CD4-positive, alpha-beta T cell treated with Interleukin-10 for 1 hour (primary cell): ENCODE measurements at places on chromosomes 7 and 10.

- DNase-seq: no peak
These were observed 132.6 kb downstream of the CHRM2 start for GRCh38 chr7:137001041-137001440.

GRCh38 chr10:5550621-5551530 lies 26.1 kb downstream of the CALML3 start:
- DNase-seq: no peak

DNA sequence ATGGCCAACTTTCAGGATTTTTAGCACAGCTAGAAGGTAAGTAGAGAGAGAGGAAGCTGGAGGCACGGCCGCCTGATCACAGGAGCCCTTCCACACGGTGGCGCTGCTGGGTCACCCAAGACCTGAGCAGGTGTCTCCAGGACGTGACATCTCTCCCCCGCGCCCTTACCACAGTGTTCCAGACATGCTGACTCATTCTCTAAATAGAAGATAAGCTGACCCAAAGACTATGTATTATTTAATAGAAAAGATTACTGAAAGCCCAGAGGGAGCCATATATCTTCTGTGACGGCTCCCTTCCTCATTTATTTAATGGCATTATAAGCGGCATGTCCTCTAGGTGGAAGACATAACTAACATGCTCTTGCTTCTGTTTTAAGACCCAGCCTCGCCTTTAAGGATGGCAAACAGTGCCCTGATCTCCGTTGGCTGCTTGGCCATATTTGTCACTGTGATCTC lies 26.0 kb upstream of the MALSU1 start:
- DNase-seq: peak; percentile 85

GRCh38 chr10:59949608-59950007 lies 43.3 kb upstream of the CCDC6 start:
- no peak for DNase-seq

DNA sequence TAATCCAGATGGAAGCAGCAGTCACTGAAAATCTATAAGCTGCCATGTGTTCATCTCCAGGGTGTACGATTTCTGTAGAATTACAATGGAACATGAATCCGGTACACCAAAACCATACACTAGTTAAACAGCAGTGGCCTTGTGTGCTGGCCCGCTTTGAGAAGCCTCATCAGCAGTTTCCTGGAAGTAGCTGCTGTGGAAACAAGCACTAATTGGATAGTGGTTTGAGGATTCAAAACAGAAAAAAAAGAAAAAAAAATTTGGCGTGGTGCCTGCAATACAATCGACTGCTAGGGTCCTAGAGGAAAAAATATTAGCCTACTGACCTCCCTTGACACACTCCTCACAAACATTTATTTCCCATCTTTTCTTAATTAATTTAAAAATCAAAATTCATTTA lies 545.9 kb downstream of the SORCS1 start:
- no peak for DNase-seq

DNA sequence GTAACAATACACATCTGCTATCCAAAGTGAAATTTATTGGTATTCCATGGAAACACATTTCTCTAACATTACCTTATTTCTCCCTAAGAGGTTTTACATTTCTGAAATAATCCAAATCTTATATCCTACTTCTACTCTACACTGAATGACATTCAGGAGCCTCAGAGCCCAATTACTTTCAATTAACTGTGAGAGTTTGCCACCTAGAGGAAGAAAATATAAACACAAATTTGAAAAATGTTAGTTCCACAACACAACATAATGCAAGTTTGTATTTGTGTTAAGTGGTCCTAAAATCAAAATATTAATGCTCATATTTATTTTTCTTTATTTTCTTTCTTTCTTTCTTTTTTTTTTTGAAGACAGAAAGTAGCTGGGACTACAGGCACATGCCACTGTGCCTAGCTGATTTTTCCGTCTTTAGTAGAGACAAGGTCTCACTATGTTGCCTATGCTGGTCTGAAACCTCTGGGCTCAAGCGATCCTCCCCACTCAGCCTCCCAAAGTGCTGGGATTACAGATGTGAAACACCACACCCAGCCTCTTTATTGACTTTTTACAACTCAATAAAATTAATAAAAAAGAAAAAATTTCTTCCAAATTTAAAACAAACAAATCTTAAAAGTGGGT lies 46.0 kb downstream of the ATAD1 start:
- DNase-seq: peak; percentile 31

GRCh38 chr10:52659085-52659484 lies 113.5 kb downstream of the MBL2 start:
- no peak for DNase-seq

DNA sequence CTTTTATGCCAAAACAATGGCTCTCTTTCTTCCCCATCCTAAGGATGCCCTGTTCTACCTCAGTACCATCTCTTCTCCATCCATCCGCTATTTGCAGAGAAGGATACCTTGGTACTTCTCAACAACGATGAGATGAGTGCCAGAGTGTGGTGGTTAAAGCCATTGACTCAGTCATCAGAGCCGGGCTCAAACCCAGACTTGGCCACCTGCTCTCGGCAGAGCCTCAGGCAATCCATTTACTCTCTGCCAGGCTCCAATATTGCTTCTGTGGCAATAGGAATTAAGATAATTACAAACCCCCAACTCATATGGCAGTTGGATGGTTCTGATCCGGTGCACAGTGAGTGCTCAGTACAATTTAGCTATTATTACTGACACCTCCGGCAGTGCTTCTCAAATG lies 121.3 kb downstream of the PRLHR start:
- DNase-seq: no peak

DNA sequence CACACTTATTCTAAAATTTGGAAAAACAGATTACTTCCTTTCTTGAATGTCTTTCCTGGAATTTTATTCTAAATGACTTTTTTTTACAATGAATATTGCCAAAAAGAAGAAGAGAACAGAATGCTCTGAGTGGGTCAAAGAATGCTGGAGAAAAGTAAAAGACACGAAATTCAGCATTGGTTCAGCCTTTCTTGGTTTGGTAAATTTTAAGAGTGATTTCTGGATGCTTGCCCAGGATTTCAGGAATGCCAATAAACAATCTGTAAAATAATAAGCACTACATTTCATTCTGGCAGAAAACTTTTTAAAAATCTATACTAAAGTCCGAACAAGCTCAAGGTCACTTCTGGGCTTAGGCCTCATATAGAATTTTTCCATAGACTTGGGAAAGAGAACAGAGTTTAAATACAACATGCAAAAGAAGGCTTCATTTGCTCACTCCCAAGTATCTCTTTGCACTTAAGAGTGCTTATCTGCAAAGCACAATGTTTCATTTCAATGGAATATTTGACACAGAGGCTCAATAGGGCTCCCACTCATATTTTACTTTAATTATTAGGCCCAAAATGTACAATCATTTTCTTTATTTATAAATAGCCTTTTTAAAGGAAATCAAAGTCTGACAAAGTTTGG lies 359.5 kb upstream of the ANKRD30A start:
- no peak for DNase-seq

DNA sequence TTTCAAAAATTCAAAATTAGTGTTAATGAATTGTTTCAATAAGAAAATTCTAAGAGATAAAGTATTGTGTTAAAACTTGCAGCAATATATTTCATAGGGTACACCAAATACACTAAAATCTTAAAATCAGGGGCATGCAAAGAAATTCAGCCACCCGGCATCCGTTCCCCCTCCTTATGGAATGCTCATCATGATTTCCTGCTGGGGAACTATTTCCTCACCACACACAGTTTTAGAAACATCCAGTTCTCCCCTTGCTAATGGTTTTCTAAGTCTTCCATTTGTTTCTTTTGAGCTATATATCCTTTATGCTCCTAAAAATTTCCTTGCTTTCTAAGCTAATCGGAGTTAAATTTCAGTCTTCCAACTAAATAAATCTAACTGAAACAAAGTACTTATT lies 60.7 kb downstream of the CHCHD3 start:
- DNase-seq: no peak

GRCh38 chr10:71367271-71367670 lies 29.4 kb upstream of the CDH23 start:
- no peak for DNase-seq

GRCh38 chr7:15751191-15751701 lies 64.8 kb upstream of the MEOX2 start:
- no peak for DNase-seq

DNA sequence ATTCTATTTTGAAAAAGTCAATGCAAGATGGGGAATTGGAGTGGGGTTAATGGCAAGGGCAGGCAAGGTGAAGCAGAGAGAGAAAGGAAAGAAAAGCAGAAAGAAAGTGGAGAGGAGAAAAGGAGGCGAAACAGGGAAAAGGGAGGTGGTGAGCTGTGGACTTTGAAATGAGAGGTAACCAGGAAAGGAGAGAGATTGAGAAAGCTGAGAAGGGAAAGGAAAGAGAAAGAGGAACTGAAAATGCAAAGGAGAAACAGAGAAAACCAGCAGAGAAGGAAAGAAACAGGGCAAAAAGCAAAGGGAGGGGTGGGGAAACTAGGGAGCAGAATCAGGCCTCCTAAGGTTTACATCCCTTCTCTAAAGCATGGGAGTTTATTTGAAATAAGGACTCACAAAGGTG lies 72.5 kb upstream of the TPK1 start:
- no peak for DNase-seq

- DNase-seq: no peak
These were observed 41.6 kb upstream of the PTPRZ1 start for GRCh38 chr7:121831351-121831750.

- no peak for DNase-seq
These were observed 69.7 kb upstream of the TNS3 start for GRCh38 chr7:47651355-47652317.

DNA sequence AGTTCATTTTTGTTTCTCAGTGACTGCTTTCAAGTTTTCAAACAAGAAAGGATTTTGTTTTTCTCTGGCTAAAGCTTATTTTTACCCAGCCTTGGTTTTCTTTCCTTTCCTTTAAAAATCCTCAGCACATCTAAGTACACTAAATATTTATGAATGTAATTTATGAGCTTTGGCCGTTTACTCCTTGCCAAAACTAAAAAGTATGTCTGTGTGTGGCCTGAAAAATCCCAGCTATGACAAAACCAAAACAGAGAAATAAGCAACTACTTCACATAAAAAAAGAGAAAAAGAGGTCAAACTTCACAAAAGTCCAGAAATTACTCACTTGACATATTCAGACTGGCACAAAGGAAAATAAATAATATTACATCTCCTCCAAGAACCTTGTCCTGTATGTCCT lies 365.1 kb upstream of the NFE2L3 start:
- no peak for DNase-seq

GRCh38 chr10:132560241-132560731 lies 22.7 kb downstream of the INPP5A start:
- no peak for DNase-seq

GRCh38 chr10:74081192-74081803 lies 69.3 kb downstream of the AP3M1 start:
- DNase-seq: peak; percentile 59

DNA sequence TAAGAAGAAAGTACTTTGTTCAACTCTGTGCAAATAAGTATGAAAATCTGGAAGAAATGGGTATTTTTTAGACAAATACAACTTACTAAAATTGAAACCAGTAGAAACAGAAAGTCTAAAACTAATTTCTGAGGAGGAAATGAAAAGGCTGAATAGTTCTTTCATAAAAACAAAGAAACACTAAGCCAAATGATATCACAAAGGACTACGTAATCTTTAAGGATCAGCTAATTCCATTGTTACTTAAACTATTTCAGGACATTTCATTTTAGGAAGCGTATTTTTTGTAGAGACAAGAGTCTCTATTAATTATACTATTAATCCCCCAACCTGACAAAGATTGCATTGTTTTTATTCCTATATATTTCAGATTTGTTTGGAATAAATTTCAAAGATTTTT lies 11.2 kb upstream of the CCSER2 start:
- no peak for DNase-seq

- no peak for DNase-seq
These were observed 122.8 kb upstream of the GDF10 start for GRCh38 chr10:47176903-47177868.

DNA sequence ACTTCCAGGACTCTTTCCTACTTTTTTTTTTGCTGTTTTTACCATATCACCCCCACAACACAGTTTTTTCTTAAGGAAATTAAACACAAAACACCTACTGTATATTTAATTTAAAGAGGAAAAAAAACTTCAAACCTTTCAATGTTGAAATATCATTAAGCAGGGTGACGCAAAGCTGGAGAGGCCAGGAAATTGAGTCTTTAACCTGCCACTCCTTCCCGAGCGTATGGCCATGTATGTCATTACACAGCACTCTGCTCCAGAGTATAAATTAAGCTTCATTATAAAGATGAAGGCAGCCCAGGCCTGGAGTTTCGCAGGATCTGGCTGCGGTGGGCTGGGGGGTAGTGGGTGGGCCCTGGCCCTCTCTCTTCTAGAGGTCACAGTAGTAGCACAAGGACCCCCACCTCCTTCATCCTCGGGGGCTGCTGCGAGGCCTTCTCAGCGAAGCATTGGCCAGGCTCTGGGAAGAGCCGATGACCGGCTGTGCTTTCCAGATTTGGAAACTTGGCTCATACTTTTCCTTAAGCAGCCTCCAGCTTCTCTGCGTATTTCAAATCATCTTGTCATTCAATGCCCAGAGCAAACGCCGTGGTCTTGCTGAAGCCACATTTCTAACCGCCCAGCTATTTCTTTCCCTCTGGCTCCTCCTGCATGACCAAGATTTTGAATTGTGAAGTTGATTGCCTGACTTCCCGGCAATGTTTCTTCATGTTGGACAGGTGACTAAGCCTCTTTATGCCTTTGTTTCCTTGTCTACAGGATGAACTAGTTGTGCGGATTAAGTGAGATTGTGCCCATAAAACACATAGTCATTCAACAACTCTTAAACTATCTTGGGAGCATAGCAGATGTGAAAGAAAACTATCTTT lies 765.1 kb downstream of the SUGCT start:
- DNase-seq: no peak

DNA sequence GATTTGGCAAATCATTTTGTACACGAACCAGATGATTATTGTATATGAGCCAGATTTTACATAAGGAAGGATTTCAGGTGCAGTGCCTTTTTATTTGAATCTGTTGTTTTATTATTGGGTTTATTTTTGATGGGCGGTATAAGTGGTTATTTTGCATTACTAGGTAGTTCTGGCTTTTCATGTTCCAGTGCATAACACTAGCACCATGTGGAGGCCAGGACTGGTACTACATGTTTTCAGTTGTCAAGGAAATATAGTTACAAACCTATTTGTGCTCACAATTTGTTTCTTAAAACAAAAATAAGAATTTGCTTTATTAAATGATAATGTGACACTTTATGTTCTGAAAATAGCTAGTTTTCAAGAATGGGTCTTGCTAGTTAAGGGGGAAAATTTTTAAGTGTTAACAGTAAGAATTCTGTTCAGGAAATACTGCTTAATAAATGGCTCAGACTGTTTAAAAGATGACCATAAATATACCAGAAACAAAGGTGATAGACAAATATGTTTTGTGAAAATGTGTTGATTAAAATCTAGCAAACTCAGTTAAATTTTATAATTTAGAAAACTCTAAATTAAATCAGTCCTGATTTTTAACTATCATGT lies 7.1 kb upstream of the SEMA3E start:
- DNase-seq: no peak
